MM.1S (cell line): ENCODE measurements at places on chromosomes 6 and 20.

DNA sequence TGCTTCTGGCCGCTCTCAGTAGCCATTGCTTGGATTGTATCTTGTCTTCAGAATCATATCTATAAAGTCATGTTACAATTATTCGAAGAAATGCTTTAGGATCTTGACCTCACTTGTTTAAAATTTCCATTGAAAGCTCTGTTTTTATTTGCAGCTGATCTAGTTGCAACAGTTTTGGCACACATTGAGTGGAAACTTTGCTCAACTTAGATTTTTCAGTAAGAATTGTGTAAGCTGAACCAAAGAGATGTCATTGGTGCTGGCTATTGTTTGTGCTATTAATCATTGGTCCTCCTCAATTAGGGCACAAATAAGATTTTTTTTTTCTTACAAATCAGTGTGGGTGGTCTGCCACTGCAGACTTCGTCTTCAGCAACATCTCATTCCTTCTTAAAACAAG lies 649.2 kb downstream of the MMUT start:
- no peak for DNase-seq

GRCh38 chr6:100479179-100480035 lies 14.7 kb upstream of the SIM1 start:
- peak; percentile 43 for DNase-seq

DNA sequence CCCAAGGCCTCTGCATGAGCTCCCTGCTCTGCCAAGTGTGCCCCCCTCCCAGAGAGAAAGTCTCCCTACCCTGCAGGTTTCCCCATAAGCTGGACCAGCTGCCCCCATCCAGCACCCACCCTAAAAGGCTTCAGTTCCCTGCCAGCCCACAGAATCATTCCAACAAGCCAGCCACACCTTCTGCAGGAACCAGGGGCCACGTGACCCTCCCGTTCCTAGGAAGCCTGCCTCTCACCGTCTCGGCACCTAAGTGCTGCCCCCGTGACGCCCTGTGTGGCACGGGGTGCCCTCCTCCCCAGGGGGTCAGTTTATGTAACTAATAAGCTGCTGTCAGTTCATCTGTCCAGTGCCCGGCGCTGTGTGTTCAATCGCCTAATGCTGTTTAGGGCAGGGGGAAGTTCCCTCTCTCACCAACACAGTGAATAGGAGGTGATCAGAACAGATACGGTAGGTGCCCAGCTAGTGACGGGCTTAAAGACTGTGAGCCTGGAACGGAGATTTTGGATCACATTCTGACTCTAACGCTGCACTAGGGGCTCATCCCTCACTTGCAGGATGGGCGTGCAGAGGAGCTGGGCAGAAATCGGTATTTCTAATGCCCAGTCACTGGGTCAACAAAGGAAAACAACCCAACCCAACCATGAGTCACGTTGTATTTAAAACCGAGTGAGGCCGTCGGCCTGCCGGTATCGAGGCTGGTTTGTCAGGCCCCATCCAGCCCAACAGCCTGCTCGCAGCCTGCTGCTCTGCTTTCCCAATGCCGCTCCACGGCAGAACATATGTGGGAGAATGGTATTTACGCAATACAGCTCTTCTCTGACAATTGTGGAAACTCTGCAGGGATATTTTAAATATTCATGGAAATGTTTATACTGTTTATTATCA lies 56.0 kb downstream of the RAMACL start:
- no peak for DNase-seq

- DNase-seq, result no peak
These were observed 307.3 kb upstream of the SUPT3H start for GRCh38 chr6:45685076-45685475.

DNA sequence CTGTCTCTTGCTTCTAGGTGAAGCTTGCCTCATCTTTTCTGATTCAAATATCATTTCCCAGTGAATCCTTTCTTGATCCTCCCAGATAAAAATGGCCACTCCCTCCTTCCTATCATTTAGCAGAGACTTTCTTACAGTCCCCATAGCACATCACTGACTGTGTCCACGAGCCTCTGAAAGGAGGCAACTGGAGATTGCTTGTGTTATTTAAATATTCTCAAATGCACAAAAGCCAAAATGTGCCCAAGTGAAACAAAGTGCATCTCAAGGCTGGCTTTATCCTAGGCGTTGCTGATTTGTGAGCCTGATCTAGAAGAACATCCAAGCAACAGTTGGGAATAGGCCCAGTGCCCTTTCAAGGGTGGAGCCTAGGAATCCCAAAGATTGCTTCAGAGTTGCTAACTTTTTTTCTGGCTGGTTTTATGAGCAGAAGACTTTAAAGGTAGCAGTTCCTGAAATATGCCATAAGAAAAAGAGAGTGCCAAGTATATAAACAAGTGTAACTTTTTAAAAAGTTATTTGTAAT lies 393.6 kb downstream of the CD83 start:
- DNase-seq, result no peak

- DNase-seq, result no peak
These were observed 248.1 kb downstream of the CD109 start for GRCh38 chr6:73943930-73944652.

GRCh38 chr20:31260326-31260932 lies 3.0 kb downstream of the DEFB115 start:
- peak; percentile 36 for DNase-seq

- DNase-seq, result no peak
These were observed 82.1 kb upstream of the CARMIL1 start for GRCh38 chr6:25197111-25197510.

DNA sequence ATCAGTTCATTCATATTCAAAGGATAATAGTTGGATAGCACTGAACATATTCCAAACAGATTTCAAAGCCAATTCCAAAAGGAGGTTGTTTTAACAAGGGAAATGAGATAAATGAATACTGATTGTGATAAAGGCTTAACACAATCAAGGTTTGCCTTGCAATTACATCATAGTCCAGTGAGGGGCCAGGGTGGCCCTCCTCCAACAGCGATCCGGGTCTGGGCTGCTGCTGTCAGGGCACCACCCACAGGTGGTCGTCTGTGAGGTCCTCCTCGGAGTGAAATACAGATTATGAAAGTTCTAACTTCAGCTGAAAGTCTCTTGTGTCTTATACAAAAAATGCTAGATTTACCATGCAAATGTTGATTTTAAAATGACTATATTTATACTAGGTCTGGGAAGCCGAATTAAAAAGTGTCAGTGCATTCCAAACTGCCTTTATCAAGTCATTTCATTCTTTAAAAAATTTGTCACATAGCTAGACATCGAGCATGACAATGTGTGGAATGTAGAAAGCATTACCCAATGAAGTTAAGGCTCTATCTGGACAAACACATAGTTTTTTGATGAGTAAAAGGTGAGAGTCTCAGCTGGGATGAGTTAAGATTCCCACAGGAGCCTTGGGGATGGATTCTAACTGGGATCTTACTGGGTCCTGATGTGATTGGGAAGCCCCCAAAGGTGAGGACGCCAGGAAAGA lies 65.9 kb upstream of the SLC22A23 start:
- DNase-seq, result no peak

DNA sequence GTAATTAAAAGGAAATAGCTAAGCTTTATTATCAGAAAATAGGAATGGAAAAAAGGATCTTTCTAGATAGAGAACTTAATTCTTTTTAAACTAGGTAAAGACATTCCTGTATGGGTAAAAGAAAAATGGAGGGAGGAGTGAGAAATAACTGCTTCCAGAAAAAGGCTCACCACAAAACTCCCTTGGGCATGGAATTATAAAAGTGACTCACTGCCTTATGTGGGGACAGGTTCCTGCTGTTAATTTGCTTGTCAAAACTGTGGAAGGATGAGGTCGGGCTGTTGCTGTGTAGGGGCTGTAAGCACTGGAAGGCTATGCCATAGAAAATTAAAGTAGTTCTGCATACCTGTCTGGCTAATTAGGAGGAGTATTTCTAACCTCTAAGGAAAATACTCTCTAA lies 158.7 kb downstream of the UBE3D start:
- DNase-seq, result no peak

GRCh38 chr20:32391003-32391402 lies 32.9 kb downstream of the ASXL1 start:
- DNase-seq, result no peak

DNA sequence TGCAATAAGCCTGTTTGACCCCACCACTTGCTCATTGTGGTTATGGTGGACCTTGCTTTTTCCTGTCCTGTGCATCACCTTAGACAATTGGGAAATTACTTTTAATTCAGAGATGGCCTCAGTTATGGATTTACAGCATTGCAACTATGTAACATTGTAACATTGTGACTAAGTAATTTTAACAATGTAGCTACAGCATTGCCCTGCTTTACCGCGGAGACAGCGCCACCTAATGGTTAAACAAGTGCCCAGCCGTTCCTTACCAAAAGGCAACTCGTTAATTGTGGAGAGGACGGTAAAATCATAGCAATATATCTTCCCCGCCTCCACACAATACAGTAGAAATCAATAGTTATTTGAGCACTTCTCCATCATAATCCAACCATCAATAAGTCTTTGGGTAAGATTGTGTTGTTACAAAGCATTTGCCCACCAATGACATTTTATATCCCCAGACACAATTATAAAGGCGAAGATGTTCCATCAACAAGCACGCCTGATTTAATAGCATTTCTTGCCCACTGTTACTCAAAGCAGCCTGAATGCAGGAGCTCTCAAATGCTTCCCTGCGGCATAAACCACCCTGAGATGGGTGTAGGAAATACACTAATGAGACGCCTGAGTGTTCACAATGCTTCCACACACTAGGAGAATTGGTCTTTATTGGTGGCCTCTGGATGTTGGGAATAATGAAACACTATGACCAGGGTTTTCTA lies 93.7 kb downstream of the PROKR2 start:
- peak; percentile 56 for DNase-seq

DNA sequence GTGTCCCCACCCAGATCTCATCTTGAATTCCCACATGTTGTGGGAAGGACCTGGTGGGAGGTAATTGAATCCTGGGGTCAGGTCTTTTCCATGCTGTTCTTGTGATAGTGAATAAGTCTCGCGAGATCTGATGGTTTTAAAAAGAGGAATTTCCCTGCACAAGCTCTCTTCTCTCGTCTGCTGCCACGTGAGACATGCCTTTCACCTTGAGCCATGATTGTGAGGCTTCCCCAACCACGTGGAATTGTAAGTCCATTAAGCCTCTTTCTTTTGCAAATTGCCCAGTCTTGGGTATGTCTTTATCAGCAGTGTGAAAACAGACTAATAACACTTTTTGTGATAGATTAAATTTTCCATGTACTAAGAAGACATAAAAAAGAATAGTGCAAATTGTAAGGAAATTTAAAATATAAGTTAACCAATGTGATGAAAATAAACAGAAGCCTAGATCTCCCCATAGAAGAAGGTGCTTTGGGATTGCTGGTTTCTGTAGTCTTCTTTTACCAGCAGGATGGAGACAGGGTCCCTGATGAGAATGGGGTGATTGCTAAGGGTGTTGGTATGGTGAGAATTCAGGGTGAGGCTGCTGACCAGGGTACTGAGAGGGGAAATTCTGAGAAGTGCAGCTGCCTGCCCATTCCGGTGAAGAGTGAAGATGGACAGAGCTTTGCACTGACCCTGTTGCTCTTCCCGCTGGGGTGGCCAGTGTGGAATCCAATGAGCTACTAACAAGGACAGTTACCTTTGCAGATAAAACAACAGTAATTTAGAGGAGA lies 50.7 kb downstream of the BMP2 start:
- DNase-seq, result no peak

- DNase-seq, result no peak
These were observed 179.7 kb upstream of the MYLIP start for GRCh38 chr6:15948930-15949900.

DNA sequence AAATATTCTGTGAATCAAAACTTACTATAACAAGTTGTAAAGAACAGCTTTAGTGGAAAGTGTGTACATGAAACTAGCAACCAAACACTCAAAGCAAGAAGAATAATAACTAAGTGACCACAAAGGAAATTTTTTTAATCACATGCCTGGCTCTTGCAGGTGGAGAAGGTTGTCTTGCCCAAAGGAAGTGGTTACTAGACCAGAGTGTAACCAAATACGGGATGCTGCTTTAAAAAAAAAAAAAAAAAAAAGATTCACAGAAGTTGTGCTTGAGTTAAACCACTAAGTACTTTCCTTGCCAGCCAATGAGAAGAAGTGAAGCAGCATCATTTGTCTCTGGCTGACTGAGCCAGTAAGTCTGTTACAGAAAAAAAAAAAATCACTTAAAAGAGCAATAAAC lies 19.1 kb upstream of the HLA-DQB1 start:
- peak; percentile 90 for DNase-seq

GRCh38 chr20:14441201-14441600 lies 103.8 kb upstream of the FLRT3 start:
- DNase-seq, result no peak

DNA sequence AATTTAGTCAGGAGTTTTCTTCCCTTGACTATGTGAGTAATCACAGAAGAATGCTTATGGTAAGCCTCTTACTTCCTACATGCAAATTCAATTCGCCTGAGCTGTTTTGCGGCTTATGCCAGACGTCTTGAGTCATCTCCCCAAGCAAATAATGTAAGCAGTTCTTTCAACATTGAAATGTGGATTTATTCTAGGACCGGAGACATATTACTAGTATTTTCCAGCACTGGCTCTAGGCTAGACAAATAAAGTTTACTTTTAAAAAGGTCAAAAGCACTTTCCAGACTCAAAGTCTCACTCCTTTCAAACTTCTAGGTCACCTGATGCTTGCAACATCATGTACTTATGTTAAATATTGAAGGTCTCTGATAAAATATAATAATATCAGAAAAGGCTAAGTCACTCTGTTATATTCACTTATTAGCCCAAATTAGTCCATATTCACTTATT lies 38.1 kb upstream of the NOX3 start:
- DNase-seq, result peak; percentile 24

- no peak for DNase-seq
These were observed 15.4 kb downstream of the RPS6KA2 start for GRCh38 chr6:166611631-166612030.

- no peak for DNase-seq
These were observed 11.3 kb upstream of the ADGB start for GRCh38 chr6:146587459-146587858.

GRCh38 chr6:103578115-103578514 lies 1281.6 kb downstream of the HACE1 start:
- no peak for DNase-seq

DNA sequence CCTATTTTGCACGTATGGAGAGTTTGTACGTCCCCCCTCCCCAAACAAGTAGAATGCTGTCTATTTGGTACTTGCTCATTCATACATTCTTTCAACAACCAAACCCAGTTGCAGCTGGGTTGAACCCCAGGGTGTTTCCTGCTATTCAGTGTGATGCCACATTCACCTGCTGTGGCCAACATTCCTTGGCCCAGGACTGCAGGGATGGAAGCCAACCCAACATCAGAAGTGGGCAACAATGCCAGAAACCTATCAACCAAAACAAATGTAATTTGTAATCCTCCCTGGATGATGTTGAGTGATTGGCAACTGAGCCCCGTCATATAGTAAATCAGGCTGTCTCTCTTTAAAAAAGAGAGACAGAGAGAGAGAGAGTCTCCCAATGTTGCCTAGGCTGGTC lies 8.9 kb downstream of the NT5E start:
- no peak for DNase-seq

- peak; percentile 16 for DNase-seq
These were observed 103.3 kb downstream of the TNFAIP3 start for GRCh38 chr6:137970368-137970767.

DNA sequence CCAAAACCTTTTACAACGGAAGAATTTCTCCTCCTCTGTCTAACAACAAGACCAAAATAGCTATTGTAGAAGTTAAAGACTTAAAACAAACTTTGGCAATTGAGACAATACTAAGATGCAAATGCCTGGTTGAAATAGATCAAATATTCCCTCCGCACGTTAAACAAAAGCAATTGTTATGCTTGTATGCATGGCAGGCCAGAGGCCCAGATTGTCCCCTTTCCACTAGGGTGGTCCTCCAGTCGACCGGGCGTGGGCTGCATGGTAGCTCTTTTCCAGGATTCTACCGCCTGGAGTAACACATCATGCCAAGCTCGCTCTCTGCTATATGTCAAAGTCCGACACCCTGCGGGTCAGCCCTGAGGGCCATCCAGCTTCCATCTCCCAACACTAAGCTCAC lies 234.7 kb downstream of the RNGTT start:
- DNase-seq, result no peak
